ENCODE measurements at places on chromosomes 11 and 22. TPM values are rescaled to one million over a fixed set of nuclear protein-coding genes. Genes with fewer than 3 reads are reported as not detected.

Gene CDHR5
- not detected for total RNA-seq

Gene USP2
- total RNA-seq: 7.6 TPM

Gene OR51B2
- 0.67 TPM for total RNA-seq

Gene TNNI2
- not detected for total RNA-seq

Gene LAYN
- 29.8 TPM for total RNA-seq

Gene APOBEC3H
- not detected for total RNA-seq

- H3K27ac ChIP-seq: no peak overlapping the region
- peaks cover 7% of the 10 kb centered on the region for H3K27me3 ChIP-seq
- H3K4me1 ChIP-seq: no peaks in the 10 kb centered on the region
- no peaks in the 10 kb centered on the region for H3K36me3 ChIP-seq
- H3K4me3 ChIP-seq: no peak overlapping the region
- no peak for ATAC-seq
Measured at GRCh38 chr11:122572592-122572991, 82.9 kb upstream of the UBASH3B start.

DNA sequence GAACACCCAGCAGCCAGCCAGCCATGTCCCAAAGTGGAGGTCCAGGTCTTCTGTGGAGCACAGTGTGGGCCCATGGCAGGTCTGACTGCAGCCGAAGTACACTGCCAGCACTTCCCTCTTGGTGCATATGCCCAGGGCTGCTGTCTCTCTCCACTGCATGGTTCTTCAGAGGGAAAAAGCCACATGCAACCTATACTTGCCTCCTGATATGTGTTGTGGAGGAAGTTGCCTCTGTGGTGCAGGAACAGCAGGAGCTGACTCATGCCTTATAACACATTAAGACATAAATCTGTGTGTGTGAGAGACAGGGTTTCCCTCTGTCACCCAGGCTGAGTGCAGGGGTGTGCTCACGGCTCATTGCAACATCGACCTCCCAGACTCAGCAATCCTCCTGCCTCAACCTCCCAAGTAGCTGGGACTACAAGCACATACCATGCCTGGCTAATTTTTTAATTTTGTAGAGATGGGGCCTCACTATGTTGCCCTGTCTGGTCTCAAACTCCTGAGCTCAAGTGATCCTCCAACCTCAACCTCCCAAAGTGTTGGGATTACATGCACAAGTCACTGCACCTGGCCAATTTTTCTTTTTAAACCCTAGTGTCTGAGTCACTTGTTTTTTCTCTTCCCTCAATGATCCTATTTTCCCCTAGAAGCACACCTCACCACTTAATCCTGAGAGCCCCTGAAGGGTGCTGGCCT lies 98.8 kb downstream of the MPPED2 start:
- no peak overlapping the region for H3K4me3 ChIP-seq
- peak; percentile 77 for ATAC-seq
- no peaks in the 10 kb centered on the region for H3K36me3 ChIP-seq
- peak overlapping the region; percentile 68 for H3K27ac ChIP-seq

DNA sequence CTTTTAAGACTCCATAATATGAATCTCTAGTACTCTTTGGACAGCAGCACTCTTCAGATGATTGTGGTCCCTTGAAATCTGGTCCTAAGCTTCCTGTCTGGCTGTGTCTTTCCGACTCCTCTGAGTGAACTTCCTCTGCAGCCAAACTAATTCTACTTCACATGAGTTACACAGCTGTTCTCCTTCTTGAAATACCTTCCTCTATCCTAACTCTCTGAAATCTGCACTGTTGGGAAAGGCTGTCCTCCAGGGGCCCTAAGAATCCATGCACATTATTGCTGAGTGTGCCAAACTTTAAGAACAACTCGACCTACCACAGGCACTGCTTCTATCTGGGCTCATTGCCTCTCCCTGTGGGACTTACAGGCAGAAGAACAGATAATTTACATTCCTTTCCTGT lies 217.3 kb upstream of the ARHGAP42 start:
- ATAC-seq: no peak
- no peak overlapping the region for H3K27ac ChIP-seq
- no peaks in the 10 kb centered on the region for H3K27me3 ChIP-seq

- H3K4me1 ChIP-seq: peaks cover 5% of the 10 kb centered on the region
- no peak overlapping the region for H3K4me3 ChIP-seq
- ATAC-seq: no peak
Measured at GRCh38 chr11:73453562-73453961, 77.4 kb downstream of the RELT start.

GRCh38 chr22:24973872-24974271 lies 21.4 kb downstream of the KIAA1671 start:
- no peak overlapping the region for H3K4me3 ChIP-seq
- no peaks in the 10 kb centered on the region for H3K4me1 ChIP-seq
- ATAC-seq: no peak
- no peaks in the 10 kb centered on the region for H3K27me3 ChIP-seq

DNA sequence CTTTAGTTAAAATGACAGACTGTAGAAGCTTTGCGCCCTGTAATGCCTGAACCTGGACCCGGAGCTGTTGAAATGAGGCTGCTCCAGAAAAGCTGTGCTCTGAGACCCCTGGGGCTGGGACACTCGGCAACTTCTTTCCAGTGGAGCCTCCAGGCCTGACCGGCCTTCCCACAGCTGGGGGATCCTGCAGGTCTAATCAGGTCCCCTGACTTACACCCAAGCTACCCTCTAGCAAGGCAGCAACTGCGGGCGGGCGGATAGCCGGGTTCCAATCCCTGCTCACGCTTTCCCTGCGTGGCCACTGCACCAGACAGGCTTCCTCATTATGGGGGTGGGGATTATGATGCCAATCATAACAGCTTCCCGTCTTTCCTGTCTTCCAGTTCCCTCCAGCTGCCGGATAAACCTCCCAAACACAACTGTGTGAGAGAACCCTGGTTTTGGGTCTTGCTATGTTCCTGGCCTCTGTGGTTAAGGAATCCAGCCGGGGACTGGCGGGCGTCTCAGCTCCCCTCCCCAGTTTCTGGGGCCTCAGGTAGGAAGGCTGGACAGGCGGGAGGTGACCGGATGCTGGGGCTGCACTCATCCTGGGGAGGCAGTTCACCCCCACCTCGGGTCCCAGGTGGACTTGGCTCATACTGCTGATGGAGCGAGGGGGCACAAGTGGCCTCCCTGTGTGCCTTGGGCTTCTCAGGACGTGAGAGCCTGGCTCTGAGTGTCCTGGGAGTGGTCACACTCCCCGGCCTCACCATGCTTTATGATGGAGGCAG lies 38.6 kb downstream of the PARVG start:
- H3K4me3 ChIP-seq: no peak overlapping the region
- no peak for ATAC-seq
- peaks cover 15% of the 10 kb centered on the region for H3K27me3 ChIP-seq
- no peaks in the 10 kb centered on the region for H3K36me3 ChIP-seq
- no peaks in the 10 kb centered on the region for H3K4me1 ChIP-seq
- no peak overlapping the region for H3K27ac ChIP-seq

DNA sequence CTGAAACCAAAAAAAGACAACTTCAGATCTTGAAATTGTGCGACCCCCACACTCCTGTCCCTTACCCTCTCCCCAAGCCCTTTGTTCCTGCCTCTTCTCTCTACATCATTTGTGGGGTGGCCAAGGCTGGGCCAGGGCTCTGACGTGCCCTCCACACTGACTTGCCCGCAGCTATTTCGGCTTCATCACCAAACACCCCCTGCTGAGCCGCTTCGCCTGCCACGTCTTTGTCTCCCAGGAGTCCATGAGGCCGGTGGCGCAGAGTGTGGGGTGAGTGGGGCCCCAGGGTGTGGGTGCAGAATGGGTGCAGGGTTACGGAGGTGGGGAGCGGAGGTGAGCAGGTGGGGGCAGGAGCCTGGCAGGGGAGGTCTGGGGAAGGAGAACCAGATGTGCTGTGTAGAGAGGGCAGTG lies 9.5 kb downstream of the MAPK8IP2 start:
- no peak overlapping the region for H3K27ac ChIP-seq
- no peak overlapping the region for H3K4me3 ChIP-seq
- H3K36me3 ChIP-seq: no peaks in the 10 kb centered on the region
- H3K4me1 ChIP-seq: no peaks in the 10 kb centered on the region
- ATAC-seq: no peak

- no peak for ATAC-seq
- no peaks in the 10 kb centered on the region for H3K36me3 ChIP-seq
- H3K4me1 ChIP-seq: peaks cover 11% of the 10 kb centered on the region
- H3K27me3 ChIP-seq: no peaks in the 10 kb centered on the region
- H3K4me3 ChIP-seq: no peak overlapping the region
Measured at GRCh38 chr22:44271732-44272400, 40.9 kb downstream of the SHISAL1 start.

DNA sequence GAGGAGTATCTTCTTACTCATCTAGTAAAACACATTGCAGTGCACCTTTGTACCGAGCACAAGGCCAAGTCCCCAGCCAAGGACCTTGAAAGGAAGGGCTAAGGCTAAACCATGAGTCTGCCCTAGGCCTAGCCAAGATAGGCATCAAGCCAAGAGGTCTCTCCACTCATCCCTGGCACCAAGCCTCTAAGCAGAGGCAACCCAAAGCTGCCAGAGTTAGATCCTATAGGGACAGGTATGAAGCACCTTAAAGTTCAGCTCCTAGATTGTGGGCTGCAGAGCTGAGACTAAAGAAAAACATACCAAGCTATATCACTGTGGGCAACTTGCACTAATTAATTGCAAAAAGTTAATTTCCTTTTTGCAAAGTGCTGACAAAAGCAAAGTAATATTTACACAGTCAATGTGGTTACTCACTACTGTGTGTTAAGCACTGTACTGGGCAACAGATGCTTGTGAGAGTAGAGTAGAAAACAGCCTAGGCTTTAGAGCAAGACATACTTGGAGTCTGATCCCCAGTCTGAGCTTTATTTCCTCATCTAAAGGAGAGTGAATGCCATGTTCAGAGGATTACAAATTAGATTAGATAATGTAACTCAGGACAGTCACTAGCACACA lies 7.2 kb downstream of the COA4 start:
- H3K4me3 ChIP-seq: no peak overlapping the region
- H3K4me1 ChIP-seq: no peaks in the 10 kb centered on the region
- H3K27me3 ChIP-seq: no peaks in the 10 kb centered on the region
- no peak overlapping the region for H3K27ac ChIP-seq

DNA sequence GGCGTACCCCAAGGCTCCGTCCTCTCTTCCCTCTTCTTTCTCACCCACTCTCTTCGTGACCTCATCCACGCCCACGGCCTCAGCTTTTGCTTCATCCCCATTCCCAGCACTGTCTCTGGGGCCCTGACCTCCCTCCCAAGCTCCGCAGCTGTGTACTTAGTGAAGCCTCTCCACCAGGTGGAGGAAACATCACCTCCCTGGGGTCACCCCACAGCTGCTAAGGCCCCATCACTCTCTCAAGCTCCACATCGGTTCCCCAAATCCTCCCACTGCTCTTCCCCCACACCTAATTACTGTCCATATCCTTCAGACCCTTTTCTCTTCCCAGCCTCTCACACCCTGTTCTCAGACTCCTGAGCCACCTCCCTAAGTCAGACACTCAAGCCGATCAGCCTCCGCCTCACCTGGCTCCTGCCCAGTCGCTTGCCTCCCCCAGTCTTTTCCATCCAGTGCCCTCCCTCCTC lies 7.9 kb upstream of the SYT7 start:
- peak overlapping the region; percentile 61 for H3K4me3 ChIP-seq
- H3K27me3 ChIP-seq: peaks cover 3% of the 10 kb centered on the region
- H3K27ac ChIP-seq: peak overlapping the region; percentile 73

DNA sequence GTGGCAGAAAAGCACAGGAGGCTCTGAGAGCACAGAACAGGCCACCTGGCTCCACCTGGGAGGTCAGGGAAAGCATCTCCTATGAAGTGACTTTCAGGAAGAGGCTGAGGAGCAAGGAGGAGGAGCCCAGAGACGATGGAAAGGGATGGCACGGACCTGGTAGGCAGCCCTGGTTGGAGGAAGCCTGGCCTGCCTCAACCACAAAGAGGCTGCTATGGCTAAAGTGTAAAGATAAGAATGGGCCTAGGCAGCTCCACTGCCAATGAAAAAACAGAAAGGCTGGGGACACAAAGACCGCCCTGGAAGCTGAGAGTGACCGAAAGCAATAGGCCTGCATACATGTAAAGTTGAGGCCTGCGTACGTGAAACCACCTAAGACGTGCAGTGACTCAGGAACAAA lies 31.2 kb upstream of the ETS1 start:
- no peaks in the 10 kb centered on the region for H3K36me3 ChIP-seq
- ATAC-seq: no peak
- H3K4me3 ChIP-seq: no peak overlapping the region

GRCh38 chr11:119651802-119652584 lies 77.0 kb downstream of the NECTIN1 start:
- no peak for ATAC-seq
- H3K36me3 ChIP-seq: no peaks in the 10 kb centered on the region

- H3K4me1 ChIP-seq: no peaks in the 10 kb centered on the region
- peaks cover 81% of the 10 kb centered on the region for H3K27me3 ChIP-seq
- no peak overlapping the region for H3K27ac ChIP-seq
- no peaks in the 10 kb centered on the region for H3K36me3 ChIP-seq
- H3K4me3 ChIP-seq: no peak overlapping the region
Measured at GRCh38 chr11:1796413-1797011, 32.8 kb upstream of the CTSD start.

- no peak overlapping the region for H3K4me3 ChIP-seq
- H3K27me3 ChIP-seq: no peaks in the 10 kb centered on the region
- no peak overlapping the region for H3K27ac ChIP-seq
- H3K36me3 ChIP-seq: no peaks in the 10 kb centered on the region
- no peaks in the 10 kb centered on the region for H3K4me1 ChIP-seq
Measured at GRCh38 chr11:87972133-87972532, 203.1 kb downstream of the RAB38 start.

DNA sequence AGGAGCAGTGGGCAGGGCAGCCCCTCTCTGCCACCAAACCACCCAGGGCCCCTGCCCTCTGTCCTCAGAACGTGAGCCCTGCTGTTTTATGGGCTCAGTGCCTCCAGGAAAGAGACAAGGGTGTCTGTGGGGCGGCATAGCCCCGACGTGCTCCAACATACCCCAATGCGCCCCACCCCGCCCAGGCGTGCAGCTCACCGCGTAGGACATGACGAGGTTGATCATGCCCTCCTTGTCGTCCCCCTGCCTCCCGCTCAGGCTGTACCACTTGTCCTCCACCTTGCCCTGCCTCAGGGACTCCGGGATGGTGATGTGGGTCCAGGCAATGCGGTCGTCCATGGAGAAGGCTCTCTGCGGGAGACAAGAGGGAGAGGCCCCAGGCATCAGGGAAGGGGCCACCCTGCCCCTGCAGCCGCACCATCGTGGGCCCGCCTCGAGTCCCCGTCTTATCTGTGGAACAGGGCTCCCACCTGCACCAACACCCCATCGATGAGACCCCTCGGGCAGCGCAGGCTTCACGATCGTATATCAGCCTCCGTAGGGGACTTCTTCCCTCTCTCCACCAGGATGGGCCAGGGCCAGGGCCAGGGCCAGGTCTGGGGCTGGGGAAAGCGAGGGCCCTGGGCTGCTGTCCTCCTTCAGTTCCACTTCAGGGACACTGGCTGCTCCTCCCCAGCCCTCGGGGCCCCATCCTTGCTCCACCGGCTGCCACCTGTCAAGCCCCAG lies 20.8 kb downstream of the TOLLIP start:
- no peaks in the 10 kb centered on the region for H3K27me3 ChIP-seq
- no peaks in the 10 kb centered on the region for H3K4me1 ChIP-seq
- no peak for ATAC-seq

GRCh38 chr11:12007769-12008737 lies at the start of gene DKK3:
TSS of gene DKK3 (minus strand) at chr11:12008626. CDS start at chr11:12008582, 44 bp downstream.
- H3K4me1 ChIP-seq: peaks cover 36% of the 10 kb centered on the region
- peak within 1 kb of the TSS; percentile 71 for H3K4me3 ChIP-seq
- H3K36me3 ChIP-seq: no peaks in the 10 kb centered on the region
- ATAC-seq: peak; percentile 34
- H3K27me3 ChIP-seq: peaks cover 26% of the 10 kb centered on the region
- peak within 1 kb of the TSS; percentile 72 for H3K27ac ChIP-seq
